ENCODE measurements at places on chromosomes 13 and 19.

DNA sequence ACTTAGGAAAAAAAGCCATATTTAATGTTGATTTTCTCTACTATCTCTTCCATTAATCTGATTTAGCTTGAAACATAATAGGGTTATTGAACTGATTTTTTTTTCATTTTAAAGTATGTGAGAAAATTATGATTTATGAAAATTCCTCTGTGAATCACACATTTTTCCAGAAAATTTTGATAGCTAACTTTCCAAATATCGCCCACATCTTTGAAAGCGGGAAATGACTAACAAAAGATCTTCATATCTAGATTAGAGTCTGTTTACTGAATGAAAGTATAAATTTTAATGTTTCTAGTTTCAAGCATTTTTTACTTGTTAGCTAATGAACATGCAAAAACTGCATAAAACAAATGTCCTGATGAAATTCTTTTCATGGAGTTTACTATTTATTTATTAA is 97.4 kb downstream of the POSTN start:
- no peak for DNase-seq

DNA sequence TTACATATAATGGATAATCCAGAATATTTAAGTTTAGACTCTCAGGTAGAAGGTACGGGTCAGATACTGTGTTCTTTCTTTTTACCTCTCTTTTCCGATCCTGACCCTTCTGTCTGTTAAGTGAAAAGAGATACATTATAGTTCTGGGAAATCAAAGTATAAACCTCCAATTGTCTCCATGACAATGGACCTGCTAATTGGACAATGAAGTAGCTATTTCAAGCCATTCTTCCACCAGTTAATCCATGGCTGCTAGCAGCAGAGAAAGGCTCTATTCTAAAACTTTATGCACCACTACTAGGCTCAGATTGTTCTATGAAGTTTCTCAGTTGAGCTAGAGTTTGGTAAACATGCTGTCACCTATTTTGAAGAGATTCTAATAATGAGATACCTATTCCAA is 8.3 kb upstream of the NBEA start:
- no peak for DNase-seq

GRCh38 chr19:18500799-18501198 is 21.1 kb downstream of the ELL start:
- no peak for DNase-seq

- no peak for DNase-seq
Observed at GRCh38 chr13:98520674-98521449, 56.0 kb downstream of the STK24 start.

GRCh38 chr19:40274585-40275544 is 10.3 kb downstream of the AKT2 start:
- DNase-seq: peak; percentile 8

DNA sequence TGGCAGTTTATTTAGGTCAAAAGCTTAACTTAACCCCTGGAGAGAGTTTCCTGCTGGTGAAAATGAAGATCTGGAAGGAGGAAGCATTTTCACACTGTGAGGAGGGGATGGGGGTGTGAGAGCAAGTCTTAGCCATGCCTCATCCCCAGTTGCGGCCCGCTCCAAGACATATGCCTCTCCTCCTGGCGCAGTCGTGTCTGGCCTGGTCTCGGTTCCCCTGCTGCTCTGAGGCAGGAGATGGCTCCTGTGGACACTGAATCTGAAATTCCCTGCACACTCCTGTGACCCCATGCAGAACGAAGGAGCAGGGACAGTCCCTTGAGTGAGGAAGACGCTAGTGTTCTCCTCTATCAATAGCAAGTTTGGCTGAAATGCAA is 360 bp upstream of the ZNF69 start:
- DNase-seq: no peak

GRCh38 chr13:67106502-67107057 is 123.6 kb downstream of the PCDH9 start:
- DNase-seq: no peak

GRCh38 chr13:44368599-44369368 is 4.8 kb upstream of the SERP2 start:
- DNase-seq: no peak

GRCh38 chr13:36841391-36841790 is 22.4 kb downstream of the RFXAP start:
- no peak for DNase-seq

GRCh38 chr13:66537417-66537816 is 692.7 kb downstream of the PCDH9 start:
- no peak for DNase-seq

DNA sequence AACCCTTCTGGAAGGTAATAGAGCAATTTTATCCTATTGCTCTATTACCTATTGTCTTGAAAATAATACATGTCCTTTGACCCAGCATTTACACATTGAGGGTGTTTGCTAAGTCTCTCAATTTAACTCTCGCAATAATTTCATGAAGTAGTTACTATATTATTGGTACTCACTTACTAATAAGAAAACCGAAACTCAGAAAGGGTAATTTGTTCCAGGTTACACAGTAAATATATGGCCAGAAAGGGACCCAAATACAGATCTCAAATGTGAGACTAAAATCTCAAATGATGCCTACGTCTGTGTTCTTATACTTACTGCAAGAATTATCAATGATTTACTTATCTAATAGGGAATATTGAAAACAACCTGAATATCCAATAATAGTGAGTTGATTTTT is 29.7 kb upstream of the FAM216B start:
- DNase-seq: no peak

DNA sequence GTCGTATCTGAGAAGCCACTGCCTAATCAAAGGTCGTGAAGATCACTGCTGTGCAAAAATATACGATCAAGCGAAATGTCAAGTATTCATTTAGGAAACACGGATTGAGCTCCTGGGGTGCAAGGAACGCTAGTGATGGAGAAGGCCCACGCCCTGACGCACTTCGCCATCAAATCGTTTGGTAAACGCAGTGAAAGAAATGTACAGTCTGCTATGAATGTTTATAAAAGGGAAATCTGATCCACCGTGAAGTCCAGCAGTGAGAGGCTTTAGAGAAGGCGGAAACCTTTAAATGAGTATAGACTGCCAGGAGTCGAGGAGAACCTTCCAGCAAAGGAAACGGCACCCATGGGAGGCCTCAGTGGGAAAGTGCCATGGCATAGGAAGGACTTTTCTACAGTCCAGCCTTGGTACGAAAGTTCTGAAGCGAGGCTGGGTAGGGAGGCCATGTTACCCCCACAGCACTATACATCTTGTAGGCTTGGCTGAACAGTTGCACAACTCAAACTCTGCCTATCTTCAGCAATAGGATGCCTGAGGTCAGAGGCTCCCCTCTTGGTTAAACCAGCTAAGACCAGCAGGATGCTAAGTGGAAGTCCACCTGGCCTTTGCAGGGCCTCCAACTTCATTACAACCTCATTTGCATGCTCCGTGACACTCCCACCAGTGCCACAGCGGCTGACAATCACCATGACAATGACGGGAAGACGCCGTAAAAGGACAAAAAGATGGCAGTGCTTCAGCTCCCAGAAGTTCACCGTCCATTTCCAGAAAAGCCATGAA is 20.4 kb downstream of the PCID2 start:
- DNase-seq: no peak

DNA sequence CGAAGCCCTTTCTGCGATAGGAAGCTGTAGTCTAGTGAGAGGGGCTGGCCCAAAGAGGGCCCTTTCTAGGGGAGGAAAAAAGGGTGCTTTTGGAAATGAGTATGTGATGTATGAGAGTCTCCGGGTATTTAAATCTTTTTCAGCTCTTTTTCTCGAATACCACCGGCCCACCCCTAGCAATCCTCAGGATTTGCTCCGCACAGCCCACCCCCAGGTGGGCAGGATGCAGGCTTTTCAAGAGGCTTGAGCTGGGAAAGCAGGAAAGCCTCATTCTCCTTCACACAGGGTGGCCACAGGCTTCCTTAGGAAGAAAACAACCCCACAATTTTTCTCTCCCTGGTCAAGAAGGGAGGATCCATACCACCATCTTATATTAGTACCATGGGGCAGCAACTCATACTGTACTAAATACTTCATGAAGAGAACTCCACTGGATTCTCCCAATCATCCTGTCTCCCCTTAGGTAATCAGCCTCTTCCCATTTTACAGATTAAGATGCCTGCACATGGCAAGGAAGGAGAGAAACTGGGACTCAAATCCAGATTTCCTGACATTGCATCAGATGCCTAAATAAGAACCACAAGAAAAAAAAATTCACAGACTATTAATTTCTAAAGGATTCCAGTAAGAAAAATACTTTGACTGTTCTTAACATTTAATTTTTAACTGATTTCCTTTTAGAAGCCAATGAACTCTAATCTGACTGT is 84.4 kb downstream of the STK24 start:
- DNase-seq: no peak

DNA sequence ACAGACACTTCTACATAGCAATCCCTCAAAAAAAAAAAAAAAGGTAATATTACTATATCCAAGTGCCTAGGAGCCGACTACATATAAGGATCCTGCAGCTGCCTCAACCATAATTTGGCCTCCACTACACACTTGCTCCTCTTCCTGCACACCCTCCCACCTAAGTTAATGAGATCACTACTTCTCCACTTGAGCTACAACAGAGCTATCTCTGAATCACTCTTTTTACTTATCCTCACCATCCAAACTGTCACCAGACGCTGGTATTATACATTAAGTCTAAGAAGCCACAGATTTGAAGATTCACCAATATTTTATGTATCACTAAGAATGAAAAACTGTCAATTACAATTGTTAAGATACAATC is 8.3 kb downstream of the OBI1 start:
- DNase-seq: no peak

DNA sequence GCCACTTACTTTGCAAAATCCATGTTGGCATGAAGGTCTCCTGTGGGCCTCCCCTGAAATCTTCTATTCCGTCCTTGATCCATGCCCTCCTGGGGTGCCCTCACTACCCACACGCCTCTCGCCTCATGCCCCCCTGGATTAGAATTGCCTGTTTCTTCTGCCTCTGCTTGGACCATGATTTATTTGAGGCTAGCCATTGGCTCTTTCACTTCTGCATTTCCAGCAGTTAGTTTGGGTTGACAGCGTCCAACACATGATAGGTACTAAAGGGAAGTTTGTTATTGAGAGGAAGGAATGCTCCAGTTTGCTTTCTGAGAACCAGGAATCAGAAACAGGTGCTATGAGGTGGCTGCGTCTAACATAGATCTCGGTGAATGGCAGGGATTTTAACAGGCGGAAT is 30.5 kb upstream of the TPTE2 start:
- DNase-seq: no peak

GRCh38 chr13:27665333-27665732 is 43.6 kb downstream of the POLR1D start:
- DNase-seq: no peak
